Stimulated activated CD4-positive, alpha-beta T cell treated with anti-CD3 and anti-CD28 coated beads, Interleukin-12 subunit alpha, Interleukin-12 subunit beta, amount 100 ng/mL, for 48 hours (primary cell): ENCODE measurements at places on chromosomes 3 and 15.

GRCh38 chr3:164577667-164578210 lies 500.6 kb downstream of the SI start:
- DNase-seq: no peak

DNA sequence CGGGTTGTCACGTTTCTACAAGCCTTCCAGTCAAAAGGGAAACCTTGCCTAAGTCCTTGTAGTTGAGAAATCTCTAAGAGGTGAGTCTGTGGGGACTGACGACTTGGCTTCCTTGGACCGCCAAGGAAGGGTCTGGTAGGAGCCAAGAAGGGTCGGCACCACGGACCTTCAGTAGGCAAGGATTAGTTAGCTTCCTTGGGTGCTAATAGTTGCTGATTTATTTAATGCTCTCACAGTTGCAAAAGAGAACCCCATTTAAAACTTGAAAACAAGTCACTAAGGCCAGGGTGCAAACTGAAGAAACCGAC lies 361 bp upstream of the LCMT2 start:
- DNase-seq: no peak

- DNase-seq: no peak
These were observed 1.6 kb upstream of the UBA3 start for GRCh38 chr3:69081583-69082262.

GRCh38 chr3:52238761-52239701 lies at the start of gene TWF2:
Gene TWF2 (minus strand): TSS chr3:52239158. CDS start chr3:52239016, 142 bp downstream.
- peak; percentile 82 for DNase-seq

DNA sequence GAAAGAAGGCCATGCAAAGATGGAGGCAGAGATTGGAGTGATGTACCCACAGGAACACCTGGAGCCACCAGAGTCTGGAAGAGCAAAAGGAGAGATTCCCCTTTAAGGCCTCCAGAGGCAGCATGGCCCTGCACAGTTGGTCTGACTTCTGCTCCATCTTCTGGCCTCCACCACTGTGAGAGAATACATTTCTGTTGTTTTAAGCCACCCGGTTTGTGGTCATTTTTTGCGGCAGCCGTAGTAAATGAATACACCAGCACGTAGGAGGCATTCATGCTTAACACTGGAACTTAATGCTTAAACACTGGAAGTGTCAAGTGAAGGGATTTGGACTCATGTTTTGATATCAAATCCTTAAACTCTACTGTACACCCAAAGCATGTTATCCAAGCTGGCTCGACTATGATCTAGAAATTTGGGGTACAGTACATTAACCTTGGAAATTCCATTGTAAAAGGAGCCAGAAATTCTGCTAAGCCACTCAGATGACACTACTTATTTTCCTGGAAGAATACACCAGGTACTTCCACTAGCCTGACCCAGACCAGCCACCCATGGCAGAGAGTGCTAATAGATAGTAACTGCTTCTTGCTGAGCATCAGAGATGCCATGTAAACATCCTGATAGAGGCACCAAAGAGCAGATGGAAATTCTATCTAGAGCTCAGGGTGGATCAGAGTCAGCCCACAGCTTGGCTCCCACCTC lies 190.9 kb downstream of the ADAMTS9 start:
- no peak for DNase-seq

DNA sequence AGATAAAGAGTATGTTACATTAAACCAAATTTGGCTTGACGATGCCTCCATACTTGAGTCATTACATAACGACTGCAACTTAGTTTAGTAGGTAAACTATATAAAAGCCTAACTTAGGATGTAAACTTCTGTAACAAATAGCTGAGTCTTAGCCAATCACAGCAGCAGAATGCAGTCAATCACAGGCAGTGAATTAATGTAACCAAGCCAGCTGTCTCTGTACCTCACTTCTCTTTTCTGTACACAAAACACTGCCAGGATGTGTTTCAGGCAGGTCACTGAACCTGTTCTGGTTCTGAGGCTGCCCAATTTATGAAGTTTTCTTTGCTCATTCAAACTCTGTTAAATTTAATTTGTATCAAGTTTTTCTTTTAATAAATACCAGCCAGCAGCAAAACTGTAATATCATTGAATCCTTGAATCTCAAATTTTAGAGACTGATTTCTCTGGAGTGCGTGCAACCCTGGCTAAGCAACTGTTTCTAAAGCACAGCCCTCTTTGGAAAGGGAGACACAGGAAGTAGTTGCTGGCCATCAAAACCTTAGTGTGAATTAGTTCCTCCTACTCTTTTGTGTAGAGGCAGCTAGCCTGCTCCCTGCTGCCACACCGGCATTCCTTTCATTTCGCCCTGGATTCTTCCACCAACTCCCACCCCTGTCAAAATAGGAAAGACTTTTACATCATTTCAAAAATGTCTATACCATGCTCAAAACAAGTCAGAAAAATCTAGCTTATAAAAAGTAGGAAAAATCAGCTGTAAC lies 15.2 kb downstream of the RFTN1 start:
- no peak for DNase-seq

DNA sequence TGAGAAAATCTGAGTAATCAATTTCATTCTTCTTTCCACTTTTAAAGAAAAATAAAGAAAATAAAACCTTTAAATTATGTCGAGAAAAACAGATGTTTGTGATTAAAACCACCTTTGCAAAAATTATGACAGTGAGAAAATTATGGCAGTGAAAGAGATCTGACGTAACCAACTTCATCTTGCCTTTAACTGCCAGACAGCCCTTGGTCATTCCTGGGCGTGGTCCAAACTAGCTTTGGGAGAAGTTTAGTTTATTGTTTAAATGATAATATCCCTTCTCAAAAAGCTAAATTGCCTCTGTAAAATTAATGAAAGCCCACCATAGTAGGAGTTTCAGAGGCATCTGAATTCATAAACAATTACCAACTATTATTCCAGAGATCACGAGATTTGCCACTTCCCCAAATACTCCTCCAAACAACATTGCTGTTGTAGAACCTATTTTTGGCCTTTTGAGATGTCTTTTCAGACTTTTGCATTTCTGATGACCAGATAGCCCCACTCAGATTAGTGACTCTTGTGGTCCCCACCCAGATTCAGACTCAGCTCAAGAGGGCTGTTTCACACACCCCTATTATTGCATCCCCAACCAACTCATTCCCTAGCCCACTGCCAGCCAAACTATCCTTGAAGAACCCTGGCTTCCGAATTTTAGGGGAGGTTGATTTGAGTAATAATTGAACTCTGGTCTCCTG lies 664.4 kb upstream of the CBLB start:
- DNase-seq: no peak
